ENCODE measurements at places on chromosomes 12 and 14.

- no peak for DNase-seq
Observed at GRCh38 chr12:124465473-124465872, 101.9 kb downstream of the NCOR2 start.

DNA sequence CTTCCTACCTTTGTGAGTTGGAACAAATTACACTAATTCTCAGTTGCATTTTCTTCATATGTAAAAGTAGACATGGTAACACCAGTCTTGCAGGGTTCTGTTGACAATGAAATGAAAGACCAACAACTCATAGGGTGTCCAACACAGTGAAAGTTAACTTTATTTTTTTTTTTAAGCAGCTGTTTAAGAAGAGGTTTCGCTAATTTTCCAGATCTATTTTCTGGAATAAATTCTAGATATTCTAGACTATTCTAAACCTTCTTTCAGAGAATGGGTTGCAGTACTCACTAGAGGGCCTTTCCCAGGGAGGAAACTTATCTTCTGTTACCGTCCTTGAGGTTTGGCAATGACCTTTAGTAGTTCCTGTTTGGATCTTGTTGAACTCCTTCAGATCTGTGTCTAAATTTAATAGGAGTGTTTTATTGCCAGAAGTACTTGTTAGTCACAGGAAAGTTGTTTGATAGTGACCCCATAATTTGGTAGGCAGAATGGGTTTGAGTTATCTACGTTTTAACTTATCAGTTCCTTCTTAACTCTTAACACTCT lies 2.8 kb upstream of the ART4 start:
- DNase-seq, result no peak

GRCh38 chr14:96403409-96403808 lies 11.5 kb downstream of the AK7 start:
- DNase-seq, result no peak

GRCh38 chr12:12720052-12720451 lies 2.9 kb downstream of the CDKN1B start:
- no peak for DNase-seq

GRCh38 chr12:88662961-88663360 lies 82.7 kb upstream of the KITLG start:
- DNase-seq, result no peak

DNA sequence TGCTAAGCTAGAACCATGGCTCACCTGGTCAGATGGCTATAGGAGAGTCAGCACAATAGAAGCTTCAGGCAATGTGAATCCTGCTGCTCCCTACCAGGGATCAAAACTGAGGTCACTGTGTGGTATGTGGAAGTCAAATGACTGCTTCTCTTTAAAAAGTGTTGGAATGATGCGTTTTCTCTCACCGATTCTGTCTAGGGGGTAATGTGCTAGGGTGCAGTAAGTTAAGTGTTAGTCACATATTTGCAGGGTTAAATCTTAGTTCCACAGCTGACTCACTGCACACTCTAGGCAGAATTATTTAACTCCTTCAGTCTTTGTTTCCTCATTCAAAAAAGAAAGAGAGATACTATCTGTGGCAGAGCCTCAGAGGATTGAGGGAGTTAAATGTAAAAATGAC lies 696.6 kb downstream of the DIO2 start:
- no peak for DNase-seq

DNA sequence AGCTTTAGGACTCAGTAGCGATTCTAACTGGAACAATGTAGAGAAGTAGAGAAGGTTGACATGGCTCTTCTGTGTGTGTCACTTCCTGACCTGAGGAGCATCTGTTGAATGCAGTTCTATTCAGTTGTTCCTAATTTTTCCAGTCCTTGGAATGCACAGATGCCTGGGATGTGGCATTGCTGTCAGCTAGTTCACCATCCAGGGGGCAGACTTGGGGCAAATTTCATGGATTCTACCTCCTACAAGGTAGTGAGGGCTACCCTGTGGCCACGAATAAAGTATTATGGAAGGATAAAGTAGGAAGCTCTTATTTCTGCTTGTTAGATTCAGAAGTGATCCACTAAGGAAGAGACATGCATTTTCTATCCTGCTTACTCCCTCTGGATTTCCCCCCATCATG lies 74.4 kb upstream of the GPATCH2L start:
- no peak for DNase-seq

DNA sequence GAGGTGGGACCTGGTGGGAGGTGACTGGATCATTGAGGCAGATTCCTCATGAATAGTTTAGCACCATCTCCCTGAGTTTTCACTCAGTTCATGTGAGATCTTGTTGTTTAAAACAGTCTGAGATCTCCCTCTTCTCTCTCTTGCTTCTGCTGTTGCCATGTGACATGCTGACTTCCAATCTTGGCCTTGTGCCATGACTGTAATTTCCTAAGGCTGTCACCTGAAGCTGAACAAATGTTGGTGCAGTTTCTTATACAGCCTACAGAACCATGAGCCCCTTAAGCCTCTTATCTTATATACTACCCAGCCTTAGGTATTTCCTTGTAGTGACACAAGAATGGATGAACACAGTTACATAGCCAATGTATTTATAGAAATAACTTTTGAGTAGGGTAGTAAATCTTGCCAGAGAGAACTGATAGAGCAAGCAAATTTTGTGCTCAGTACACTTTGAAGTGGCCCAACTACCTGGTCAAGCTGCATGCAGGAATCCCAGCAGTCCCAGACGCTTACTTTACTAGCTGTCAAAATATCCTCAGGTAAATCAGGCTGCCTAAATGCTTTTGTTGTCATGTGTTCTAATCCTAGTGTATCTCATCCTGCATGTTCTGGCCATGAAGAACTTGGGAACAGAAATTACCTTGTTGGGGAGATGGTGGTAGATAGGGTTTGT lies 445.6 kb upstream of the MIS18BP1 start:
- DNase-seq, result no peak

GRCh38 chr12:129877411-129877810 lies 26.4 kb downstream of the TMEM132D start:
- no peak for DNase-seq

- DNase-seq, result no peak
Observed at GRCh38 chr12:996881-997280, 5.9 kb downstream of the ERC1 start.

GRCh38 chr12:125882141-125882540 lies 816.9 kb downstream of the AACS start:
- no peak for DNase-seq

All from T-helper 1 cell (primary cell).